ENCODE measurements at places on chromosomes 6 and 20. TPM values are rescaled to one million over a fixed set of nuclear protein-coding genes. Genes with fewer than 3 reads are reported as not detected.

- DNase-seq = no peak
Measured at GRCh38 chr20:61364147-61364546, 112.1 kb downstream of the CDH4 start.

GRCh38 chr20:63006540-63007359 is at the start of gene BHLHE23:
BHLHE23 (minus strand) TSS chr20:63006964; CDS start chr20:63006774, 190 bp downstream.
- DNase-seq = no peak

DNA sequence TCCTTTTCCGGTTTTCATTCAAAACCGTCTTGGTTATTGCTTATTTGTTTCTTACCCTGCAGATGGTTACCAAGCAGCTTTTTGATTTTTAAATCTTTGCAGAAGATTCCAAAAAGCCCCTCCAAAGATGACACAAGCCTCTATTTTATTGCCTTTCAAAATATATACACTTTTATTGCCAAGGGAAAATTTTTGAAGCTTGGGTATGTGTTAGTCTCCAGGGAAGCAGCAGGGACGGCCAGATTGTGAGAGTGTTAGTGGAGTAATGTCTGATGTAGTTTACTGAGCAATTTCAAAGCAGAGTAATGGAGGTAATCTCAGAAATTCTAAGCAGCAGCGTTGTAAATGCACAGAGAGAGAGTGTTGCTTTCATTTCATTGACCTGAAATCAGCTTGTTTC is 193.8 kb downstream of the FARS2 start:
- DNase-seq = no peak

DNA sequence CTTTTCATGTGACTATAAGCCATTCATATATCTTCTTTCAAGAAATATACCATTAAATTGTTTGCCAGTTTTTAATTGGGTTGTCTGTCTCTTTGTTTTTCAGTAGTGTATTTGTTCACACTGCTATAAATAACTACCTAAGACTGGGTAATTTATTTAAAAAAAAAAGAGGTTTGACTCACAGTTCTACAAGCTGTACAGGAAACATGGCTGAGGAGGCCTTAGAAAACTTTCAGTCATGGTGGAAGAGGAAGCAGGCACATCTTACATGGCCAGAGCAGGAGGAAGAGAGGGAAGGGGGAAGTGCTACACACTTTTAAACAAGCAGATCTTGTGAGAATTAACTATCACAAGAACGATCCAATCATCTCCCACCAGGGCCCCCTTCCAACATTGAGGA is 255.3 kb downstream of the EPM2A start:
- no peak for DNase-seq

DNA sequence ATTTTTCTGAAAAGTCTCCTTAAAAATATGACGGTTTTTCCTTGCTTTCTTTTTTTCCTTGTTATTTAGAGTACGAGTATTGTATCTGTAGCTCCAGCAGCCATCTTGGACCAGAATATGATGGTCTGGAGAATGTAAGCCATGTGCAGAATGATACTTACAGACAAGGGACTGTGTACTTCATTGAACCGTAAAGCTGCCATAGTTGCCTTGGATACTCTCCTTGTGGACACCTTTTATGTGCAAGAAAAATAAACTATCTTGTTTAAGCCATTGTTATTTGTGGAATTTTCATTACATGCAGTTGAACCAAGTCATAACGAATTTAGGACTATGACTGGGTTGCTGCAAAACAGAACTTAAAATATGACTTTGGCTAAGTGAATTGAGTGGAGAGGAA is 485.8 kb upstream of the CITED2 start:
- no peak for DNase-seq

GRCh38 chr20:16806886-16807285 is 58.7 kb downstream of the OTOR start:
- no peak for DNase-seq

- no peak for DNase-seq
Measured at GRCh38 chr20:34347571-34347970, 15.5 kb upstream of the ITCH start.

DNA sequence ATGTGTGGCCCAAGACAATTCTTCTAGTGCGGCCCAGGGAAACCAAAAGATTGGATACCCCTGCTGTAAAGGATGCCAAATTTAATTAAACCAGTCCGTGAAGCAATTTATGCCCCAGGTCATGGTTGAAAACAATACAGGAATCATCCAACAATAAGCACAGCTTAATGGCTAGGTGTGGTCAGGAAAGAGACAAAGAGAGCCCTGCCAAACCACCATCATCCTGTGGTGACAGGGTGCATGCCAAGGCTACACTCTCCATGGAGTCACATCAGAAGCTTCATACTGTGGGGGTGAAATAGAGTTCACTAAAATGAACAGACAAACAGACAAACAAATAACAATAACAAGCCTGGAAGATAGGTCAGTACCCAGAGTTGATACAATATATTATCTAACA is 62.7 kb downstream of the DZANK1 start:
- DNase-seq = no peak

Gene KHDRBS2
- 0.27 TPM for total RNA-seq

Gene DDR1
- 9.6 TPM for total RNA-seq

Gene HRH3
- not detected for total RNA-seq

Gene TMEM74B
- total RNA-seq = not detected
